ENCODE measurements at places on chromosomes 5 and 9. TPM values are rescaled to one million over a fixed set of nuclear protein-coding genes. Genes with fewer than 3 reads are reported as not detected.

DOK3 gene
- 5.1 TPM for polyA plus RNA-seq

MRNIP gene
- polyA plus RNA-seq: 12.2 TPM

VPS13A gene
- 8.7 TPM for polyA plus RNA-seq

ZNF462 gene
- 5.8 TPM for polyA plus RNA-seq

CAVIN4 gene
- 0.06 TPM for polyA plus RNA-seq

CORO2A gene
- polyA plus RNA-seq: 9.0 TPM

ENDOG gene
- 26.2 TPM for polyA plus RNA-seq

PCDHA9 gene
- polyA plus RNA-seq: 0.02 TPM

HBEGF gene
- polyA plus RNA-seq: 9.3 TPM

REEP2 gene
- polyA plus RNA-seq: 2.6 TPM

BARX1 gene
- 1.6 TPM for polyA plus RNA-seq

SLC46A2 gene
- polyA plus RNA-seq: 1.0 TPM

SMIM33 gene
- 0.02 TPM for polyA plus RNA-seq

EQTN gene
- not detected for polyA plus RNA-seq

PPP2R2B gene
- polyA plus RNA-seq: 0.78 TPM

PCDHA13 gene
- polyA plus RNA-seq: not detected

DBH gene
- not detected for polyA plus RNA-seq

SPATA31A3 gene
- polyA plus RNA-seq: not detected

FNIP1 gene
- 2.4 TPM for polyA plus RNA-seq

SLC36A2 gene
- polyA plus RNA-seq: not detected

SLC25A2 gene
- polyA plus RNA-seq: 0.29 TPM

PCDHGA3 gene
- 0.08 TPM for polyA plus RNA-seq

EFNA5 gene
- 3.4 TPM for polyA plus RNA-seq

TAF11L10 gene
- not detected for polyA plus RNA-seq

GRM6 gene
- not detected for polyA plus RNA-seq

LIX1 gene
- not detected for polyA plus RNA-seq

ARHGEF28 gene
- polyA plus RNA-seq: 6.5 TPM

CAMK4 gene
- polyA plus RNA-seq: 0.53 TPM

All from esophagus (tissue), 2 donors.